ENCODE measurements at places on chromosomes 12 and 14.

DNA sequence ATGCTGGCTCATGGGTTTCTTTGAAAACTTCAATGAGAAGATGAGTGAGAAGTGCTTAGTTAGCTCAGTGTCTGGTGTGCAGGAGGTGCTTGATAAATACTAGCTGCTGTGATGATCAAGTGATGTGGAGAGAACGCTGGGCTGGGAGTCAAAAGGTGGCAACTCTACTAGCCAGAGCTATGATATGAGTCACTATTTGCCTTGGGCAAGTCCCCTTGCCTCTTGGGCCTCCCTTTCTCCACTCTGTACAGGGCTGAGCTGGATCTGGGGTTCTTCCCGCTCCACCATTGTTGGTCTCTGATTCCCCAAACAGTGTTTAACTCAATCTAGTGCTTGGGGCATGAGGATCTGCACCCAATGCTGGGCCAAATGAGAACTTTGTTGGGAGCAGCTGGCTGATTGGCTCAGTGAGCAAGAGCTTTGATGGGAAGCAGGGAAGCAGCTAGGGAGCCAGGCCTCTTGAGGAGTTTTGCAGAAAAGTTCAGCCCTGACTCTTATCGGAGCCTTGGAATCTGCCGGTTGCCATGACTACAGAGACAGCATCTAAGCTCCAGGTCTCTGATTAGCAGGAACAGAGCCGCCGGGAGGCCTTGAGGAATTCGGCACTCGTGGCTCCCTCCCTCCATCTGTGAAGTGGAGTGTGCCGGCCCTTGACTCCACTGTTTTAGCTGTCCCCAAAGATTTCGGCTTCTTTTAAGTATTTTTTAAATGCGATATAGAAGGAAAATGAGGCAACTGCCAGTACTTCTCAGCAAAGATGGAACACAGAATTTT is 82.1 kb upstream of the HSPB8 start:
- DNase-seq = no peak

DNA sequence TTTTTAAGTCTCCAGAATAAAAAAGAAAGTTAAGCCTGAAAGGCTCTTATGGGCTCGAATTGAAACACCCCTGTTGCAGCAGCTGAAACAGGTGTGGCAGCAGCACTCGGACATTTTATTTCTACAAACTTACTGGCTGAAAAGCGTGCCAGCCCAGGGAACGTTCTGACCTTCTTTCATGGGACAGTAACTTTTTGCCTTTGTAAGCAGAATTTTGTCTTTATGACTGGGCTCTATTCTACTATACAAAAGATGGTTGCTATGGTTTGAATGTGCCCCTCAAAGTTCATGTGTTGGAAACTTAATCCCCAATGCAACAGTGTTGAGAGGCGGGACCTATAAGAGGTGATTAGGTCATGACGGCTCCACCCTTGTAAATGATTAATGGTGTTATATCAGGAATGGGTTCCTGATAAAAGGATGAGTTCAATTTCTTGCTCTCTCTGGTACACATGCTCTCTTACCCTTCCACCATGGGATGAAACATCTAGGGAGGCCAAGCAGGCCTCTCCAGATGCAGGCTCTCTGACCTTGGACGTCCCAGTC is 52.7 kb downstream of the PELI2 start:
- no peak for DNase-seq

GRCh38 chr14:35495278-35495677 is 38.7 kb upstream of the INSM2 start:
- no peak for DNase-seq

DNA sequence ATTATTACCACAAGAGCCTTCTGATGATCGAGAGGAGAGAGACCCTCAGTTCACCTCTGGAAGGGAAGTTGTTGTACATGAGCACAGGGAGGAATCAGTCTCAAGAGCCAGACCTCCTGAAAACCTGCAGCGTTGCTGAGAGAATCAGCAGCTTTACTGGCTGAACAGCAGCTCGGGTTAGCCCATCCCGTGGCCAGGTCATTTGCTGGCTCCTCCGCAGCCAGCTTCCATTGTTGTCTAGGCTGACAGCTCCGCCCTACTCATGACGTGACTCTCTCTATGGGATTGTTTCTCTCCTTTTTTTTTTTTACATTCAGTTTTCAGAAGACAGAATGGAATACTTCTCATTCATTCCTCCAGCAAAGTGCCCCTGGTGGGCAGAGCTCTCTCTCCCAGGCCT is 69.9 kb downstream of the TGFB3 start:
- DNase-seq = no peak

DNA sequence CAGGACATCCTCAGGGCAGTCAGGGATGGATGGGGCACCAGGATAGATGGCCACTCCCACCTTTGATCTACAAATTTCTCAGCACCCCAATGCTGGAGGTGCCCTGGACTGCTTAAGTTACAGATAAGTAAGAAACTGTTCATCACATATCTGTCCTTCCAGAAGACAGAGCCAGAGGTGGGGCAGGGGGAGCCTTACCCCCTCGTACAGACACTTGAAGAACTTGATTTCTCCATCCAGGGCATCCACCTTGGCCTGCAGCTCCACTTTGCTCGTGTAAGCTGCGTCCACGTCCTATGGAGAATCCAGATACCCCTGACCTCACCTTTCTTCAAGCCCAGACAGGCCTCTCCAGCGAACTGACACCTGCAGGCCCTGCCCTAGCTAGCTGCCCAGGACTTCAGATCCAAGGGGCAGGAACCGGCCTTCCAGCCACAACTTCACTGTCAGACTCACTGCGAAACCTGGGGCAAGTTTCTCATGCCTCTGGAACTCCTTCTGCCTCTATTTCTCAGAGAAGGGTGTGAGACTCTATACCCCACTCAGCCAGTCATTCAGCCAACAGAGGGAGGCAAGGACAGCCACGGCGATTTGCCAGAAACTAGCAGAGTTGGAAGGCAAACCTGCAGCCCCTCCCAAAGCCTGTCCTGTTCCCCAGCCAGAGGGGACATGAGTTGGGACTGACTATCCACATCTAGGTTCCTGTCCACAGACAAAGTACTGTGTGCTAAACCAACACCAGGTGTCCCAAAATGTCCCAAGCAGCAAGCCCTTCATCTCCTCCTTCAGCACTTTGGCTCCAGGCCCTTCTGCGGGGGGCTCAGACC is 3.8 kb downstream of the KRT73 start:
- no peak for DNase-seq

DNA sequence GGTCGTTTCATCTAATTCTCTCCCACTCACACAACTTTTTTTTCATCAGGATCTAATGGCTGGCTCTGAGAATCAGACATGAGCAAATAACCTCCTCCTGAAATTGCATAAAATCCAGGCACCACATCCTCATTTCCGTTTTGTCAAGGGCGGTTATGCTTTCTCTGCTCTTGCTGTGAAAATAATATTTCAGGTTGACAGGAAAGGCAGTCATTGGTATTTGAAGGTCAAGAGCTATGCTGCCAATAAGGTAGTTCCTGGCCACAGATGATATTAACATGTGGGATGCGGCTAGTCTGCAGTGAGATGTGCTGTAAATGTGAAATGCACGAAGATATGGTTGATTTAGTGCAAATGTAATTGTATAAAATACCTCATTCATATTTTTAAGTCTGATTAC is 870.2 kb upstream of the TMEM132C start:
- DNase-seq = no peak

- peak; percentile 67 for DNase-seq
Observed at GRCh38 chr14:70013271-70013873, 134.2 kb downstream of the SMOC1 start.

- DNase-seq = no peak
Observed at GRCh38 chr12:12527820-12528296, 34.8 kb downstream of the DUSP16 start.

- DNase-seq = peak; percentile 45
Observed at GRCh38 chr12:1660304-1661187, 30.3 kb upstream of the ADIPOR2 start.

- DNase-seq = no peak
Observed at GRCh38 chr12:105723066-105723465, 392.6 kb downstream of the C12orf75 start.

- DNase-seq = no peak
Observed at GRCh38 chr14:52878469-52878868, 72.4 kb downstream of the FERMT2 start.

DNA sequence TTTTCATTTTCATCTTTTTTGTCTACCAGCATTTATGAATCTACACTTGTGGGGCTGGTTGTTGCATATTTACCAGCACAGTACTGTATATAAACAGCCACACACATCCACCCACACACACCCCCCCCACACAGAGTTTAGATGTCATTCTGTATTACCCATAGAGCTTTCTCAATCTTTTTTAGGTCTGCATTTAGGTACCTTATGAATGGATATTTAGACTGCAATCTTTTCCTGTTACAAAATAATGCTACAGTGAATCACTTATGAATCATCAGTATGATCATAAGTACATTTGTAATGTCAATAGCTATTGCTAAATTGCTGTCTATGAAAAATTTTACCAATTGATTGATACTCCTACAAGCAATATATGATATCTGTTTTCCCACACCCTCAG is 67.3 kb upstream of the STK38L start:
- DNase-seq = peak; percentile 41

DNA sequence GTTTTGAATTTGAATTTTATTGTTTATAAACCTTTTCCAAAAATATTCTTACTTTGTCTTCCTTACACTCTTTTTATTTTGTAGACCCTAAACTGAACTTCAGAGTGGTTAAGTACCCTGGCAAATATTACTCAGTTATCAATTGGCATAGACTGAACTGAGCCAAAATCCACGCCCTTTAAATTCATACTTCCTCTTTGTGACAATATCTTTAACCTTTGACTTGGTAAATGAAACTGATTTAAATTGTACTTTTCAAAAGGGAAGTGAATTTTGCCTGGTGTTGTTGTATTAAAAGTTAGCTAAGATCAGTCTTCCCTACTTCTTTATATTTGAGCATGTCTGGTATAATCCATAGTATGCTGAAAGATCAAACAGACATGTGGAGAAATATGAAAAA is 184.3 kb upstream of the USP15 start:
- DNase-seq = no peak

DNA sequence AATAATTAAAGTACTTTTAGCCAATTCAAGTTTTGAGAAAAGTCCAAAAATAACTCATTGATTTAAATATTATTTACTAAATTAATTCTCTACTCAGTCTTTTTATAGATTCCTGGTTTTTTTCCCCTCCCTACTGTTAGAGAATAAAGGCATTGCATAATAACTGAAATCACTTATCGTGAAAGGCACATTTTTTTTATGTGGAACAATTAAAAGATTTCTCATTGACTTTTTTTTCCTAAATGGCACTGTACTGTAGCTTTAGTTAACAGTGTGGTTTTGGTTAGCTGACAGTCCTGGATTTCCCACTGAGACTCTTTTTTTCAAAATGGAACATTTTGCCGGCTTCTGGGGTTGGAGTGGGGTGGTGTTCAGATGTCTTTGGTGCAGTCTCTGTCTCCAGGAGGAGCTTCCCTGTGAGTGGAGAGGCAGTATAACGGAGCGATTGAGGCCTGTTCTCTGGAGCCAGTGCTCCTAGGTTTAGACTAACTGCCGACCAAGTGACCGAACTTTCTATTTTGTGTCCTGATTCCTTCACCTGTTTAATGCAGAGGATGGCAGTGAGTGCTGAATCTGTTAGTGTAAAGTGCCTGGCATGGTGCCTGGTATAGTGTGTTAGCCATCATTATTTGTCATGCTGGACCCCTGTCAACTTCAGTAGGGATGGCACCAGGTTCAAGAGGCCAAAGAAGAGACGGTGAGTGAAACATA is 117.7 kb downstream of the ADCK1 start:
- no peak for DNase-seq

- no peak for DNase-seq
Observed at GRCh38 chr12:92597997-92598396, 104.8 kb upstream of the PLEKHG7 start.

GRCh38 chr12:27012239-27012981 is 1.8 kb downstream of the TM7SF3 start:
- DNase-seq = no peak

- no peak for DNase-seq
Observed at GRCh38 chr12:114399664-114400211, 6.2 kb downstream of the TBX5 start.

GRCh38 chr14:106691601-106692291 is 1165.4 kb downstream of the TMEM121 start:
- peak; percentile 96 for DNase-seq

DNA sequence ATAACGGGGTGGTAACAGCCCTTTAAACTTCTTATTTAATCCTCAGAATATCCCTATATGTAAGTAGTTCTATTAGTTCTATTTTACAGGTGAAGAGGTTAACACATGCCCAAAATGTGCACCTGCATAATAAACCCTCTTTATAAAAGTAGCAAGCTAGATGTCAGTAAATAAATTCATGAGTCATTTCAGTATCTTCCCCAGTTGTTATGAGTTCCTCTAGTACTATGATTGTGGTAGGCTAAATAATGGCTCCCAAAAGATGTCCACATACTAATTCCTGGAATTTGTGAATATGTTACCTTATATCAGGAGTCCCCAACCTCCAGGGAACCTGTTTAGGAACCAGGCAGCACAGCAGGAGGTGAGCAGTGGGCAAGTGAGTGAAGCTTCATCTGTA is 106.5 kb downstream of the TMTC3 start:
- no peak for DNase-seq

GRCh38 chr12:51131745-51132521 is 41.0 kb downstream of the TFCP2 start:
- DNase-seq = no peak

DNA sequence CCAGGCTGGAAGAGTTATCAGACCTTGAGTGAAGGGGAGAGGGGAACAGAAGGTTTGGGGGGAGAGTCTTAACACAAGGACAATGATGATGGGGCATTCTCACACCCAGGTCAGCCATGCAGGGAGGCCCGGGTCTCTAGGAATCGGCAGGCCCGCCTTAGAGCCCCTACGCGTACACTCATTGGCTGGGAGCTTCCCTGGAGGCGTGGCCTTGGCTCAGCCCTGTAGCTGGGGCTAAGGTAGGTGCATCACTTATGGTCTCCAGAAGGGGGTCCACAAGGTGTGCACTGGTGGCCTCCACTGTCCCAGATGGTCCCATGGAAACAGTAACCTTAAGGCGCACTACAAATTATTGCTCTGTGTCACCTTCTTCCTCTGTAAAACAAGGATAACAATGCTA is 660.1 kb downstream of the MED13L start:
- DNase-seq = no peak

- no peak for DNase-seq
Observed at GRCh38 chr12:82688035-82688501, 1.4 kb downstream of the TMTC2 start.

- no peak for DNase-seq
Observed at GRCh38 chr14:73739899-73740617, 25.9 kb upstream of the PNMA1 start.

GRCh38 chr12:89306827-89307473 is 45.4 kb downstream of the DUSP6 start:
- DNase-seq = no peak
